ENCODE measurements at places on chromosomes 12 and 14.

- DNase-seq, result no peak
Measured at GRCh38 chr14:70651522-70651921, 9.8 kb downstream of the TTC9 start.

DNA sequence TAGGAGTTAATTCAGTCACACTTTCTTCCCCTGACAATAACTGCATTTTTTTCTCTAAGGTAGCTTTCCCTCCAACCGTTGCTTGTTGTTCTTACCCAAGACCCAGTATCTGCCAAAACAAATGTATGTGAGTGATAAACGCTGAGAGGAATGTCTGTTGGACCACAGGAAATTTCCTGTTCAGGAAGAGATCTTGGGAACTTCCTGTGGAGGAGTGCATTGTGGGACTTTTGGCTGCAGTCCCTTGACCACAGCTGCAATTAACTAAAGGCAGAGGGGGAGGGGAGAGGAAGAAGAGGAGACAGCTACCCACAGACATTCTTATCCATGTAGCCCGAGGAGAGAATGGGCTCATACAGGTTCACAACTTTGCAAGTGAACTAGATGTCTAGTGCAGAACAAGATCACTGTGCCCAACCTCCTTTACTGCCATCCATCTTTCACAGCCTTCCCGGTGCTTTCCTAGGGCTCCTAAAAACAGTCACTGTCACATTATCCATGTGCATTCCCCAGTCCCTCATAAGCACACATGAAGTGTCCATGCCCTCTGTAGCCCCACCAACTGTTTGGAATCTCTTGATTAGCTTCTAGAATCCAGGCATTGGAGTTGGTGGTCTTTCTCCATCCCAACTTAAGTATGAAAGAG, 149.5 kb downstream of the ETV6 start:
- no peak for DNase-seq

DNA sequence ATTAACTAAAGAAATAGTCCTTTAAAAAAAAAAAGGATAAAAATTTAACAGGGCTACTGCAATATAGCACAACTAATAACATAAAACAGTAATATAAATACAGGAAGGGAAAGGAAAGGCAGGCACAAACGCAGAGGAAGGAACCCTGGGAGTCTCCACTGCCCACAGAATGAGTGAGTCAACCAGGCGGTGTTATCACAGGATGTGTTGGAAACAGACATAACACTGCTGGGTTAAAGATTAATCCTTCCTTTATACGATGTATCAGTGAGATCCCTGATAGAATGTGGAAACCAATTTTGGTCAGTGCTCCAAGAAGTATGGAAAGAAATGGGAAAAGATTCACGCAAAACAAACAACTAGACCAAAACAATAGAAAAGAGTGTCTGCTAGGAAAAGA, 47.9 kb downstream of the FGD6 start:
- DNase-seq, result no peak

- DNase-seq, result no peak
Measured at GRCh38 chr14:31990926-31991572, 86.1 kb upstream of the ARHGAP5 start.

- DNase-seq, result no peak
Measured at GRCh38 chr14:75849300-75849895, 132.4 kb downstream of the TGFB3 start.

GRCh38 chr12:29713729-29714128, 70.0 kb downstream of the TMTC1 start:
- DNase-seq, result no peak

DNA sequence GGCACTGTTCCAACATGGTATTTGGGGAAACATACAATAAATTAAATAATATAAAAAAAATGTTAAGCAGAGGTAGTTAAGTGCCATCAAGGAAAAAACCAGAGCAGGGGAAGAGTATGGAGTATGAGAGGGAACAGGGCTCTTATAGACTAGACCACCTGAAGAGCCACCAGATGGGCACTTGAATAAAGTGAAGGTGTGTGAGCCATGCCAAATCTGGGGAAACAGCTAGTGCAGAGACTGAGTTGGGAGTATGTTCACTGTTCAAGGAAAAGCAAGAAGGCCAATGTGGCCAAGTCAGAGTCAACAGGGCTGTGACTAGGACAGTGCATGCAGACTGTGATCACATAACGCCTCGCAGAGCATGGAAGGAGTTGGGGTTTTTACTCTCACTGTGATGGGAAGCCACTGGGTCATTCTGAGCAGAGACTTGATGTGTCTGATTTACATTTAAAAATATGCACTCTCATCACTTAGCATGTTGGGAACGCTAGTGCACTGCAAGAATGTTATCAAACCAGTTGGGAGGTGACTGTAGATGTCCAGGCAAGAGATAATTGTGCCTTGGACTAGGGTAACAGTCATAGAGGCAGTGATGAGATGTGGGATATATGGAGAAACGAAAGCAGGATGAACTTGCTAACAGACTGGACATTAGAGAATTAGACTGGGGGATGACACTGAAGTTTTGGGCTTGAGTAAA, 25.6 kb downstream of the NDUFA12 start:
- no peak for DNase-seq

DNA sequence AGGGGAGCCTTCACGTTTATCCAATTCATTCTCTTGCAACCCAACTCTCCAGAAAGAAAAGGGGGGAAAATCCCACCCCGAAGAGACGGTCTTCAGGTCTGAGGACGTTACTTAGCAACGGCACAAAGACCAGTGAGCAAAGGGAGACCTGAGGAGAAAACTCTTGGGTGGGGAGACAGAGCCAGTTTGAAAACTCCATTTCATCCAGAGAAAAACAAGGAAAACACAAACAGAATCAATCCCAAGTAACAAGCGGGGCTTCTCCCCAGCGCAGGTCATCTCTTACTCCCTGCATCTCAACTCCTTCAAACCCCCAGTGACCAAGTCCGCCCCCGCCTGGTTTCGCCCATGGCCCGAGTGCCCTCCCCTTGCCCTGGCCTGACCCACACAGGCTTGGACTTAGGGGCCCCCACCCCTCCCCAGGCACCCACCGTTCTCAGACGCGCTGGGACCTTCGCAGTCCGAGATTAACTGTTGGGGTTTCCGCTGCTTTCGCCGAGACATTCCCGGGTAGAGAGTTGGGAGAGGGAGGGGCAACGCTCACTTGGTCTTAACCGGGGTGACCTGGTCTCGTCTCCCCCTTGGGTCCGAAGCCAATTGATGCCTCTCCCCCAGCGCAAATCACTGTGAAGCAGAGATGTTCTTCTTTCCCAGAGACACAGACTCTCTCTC, 10.4 kb upstream of the SALL2 start:
- DNase-seq, result no peak

DNA sequence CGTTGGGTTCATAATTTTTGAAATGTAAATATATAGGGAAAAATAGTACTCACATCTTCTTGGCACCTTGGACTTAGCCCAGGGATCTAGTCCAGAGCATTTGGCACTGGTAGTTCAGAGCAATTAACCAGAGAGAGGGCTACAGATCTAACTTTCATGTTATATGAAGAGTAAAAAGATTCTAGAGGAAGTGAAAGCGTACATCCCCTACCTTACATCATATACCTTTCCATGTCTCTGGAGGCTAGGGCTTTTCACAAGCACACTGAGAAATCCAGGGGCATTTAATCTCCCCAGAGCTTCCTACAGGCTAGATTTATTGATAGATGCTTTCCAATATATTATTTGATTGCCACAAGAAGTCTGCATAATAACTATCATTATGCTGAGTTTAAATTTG, 687.5 kb upstream of the FBXO33 start:
- DNase-seq, result no peak

- no peak for DNase-seq
Measured at GRCh38 chr14:87152693-87153092, 840.3 kb downstream of the GALC start.

- DNase-seq, result peak; percentile 56
Measured at GRCh38 chr12:67804168-67804567, 155.6 kb downstream of the DYRK2 start.

DNA sequence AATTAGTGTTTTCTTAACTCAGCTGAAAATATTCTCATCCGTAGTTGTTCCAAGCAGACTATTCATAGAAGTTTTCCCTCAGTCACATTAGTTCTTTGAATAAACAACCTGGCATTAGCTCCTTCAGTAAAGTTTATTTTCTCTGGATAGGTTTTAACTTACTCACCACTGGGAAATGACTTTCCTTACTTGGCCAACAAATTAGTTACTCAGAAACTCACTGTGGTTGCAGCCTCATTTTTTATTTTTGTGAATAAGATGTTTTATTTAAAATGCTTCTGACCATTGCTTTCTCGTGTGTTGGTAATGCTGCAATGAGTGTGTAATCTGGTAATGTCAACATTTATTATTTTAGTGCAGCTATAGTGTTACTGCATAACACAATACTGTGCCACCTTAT, 74.9 kb downstream of the NOVA1 start:
- no peak for DNase-seq

DNA sequence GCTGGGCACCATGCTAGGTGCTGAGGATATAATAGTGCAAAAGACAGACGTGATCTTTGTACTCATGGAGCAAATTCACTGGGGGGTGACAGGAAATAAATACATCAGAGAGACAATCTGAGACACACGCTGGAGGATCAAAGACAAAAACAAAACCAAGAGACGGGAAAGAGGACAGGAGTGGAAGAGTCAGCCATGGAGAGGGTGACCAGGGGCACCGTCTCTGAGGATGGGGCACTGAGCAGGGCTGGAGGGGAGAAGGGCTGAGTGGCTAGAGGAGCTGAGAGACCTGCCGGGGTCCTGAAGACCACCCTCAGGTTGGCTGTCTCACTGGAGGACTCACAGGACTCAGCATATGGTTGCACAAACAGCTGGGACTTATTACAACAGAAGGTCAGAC, 81.9 kb downstream of the TMEM132D start:
- no peak for DNase-seq

DNA sequence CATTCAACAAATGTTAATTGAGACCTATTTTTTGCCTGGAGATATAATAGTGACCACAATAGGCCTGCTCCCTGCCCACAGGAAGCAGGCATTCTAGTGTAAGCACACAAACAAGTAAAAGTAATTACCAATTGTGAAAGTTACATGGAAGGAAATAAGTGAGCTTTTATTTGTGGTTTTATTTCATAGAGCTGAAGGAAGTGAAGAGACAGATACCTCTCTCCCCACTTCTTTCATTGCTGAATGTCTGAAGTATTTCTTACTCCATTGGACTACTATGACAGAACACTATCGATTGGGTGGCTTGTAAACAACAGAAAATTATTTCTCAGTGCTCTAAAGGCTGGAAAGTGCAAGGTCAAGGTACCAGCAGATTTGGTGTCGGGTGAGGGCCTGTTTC, 183.5 kb downstream of the PRKCH start:
- peak; percentile 10 for DNase-seq

DNA sequence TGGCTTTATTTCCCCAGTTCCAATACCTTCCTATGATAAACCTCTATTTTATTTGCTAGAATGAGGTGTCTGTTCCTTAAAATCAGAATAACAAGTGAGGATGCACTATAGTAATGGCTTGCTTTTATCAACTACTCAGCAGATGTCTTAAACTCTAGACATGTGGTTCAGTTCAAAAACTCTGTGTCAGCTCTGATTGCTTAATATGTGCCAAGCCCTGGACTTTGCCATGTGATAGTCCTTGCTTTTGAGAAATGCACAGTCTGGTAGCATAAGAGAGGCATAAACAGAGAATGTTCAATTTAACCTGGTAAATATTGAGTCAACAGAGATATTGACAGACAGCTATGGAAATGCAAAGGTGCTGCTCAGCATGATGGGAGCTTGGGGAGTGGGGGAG, 254.8 kb downstream of the PDZRN4 start:
- no peak for DNase-seq

DNA sequence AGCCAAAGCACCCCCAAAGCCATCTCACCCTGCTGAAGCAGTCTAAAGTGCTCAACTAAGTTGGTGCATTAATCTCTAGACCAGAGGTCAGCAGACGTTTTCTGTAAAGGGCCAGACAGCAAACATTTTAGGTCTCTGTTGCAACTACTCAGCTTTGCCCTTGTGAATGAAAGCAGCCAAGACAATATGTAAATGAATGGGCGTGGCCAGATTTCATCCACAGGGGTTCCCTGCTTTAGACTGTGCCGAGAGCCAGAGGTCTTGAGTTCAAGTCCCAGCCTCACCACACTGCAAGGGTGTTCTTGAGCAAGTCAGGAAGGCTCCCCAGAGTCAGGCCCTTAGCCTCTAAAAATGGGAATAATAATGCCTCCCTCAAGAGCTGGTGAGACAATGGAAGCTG, 166.2 kb downstream of the CHST11 start:
- no peak for DNase-seq

DNA sequence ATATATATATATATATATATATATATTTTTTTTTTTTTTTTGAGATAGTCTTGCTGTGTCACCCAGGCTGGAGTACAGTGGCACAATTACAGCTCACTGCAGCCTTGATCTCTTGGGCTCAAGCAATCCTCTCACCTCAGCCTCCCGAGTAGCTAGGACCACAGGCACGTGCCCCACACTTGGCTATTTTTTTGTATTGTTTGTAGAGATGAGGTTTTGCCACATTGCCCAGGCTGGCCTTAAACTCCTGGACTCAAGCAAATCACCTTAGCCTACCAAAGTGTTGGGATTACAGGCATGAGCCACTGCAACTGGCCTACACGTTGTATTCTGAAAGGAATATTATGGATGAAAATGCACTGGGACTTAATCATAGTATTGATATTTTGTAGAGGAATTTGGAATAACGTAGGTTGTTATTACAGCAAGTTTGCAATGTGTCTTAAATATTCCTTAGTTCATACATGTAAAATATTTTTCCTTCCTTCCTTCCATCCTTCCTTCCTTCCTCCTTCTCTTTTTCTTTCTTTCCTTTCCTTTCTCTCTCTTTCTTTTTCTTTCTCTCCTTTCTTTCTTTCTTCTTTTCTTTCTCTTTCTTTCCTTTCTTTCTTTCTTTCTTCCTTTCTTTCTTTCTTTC, 862 bp downstream of the KLRB1 start:
- DNase-seq, result no peak
